ENCODE measurements at places on chromosomes 4 and X.

DNA sequence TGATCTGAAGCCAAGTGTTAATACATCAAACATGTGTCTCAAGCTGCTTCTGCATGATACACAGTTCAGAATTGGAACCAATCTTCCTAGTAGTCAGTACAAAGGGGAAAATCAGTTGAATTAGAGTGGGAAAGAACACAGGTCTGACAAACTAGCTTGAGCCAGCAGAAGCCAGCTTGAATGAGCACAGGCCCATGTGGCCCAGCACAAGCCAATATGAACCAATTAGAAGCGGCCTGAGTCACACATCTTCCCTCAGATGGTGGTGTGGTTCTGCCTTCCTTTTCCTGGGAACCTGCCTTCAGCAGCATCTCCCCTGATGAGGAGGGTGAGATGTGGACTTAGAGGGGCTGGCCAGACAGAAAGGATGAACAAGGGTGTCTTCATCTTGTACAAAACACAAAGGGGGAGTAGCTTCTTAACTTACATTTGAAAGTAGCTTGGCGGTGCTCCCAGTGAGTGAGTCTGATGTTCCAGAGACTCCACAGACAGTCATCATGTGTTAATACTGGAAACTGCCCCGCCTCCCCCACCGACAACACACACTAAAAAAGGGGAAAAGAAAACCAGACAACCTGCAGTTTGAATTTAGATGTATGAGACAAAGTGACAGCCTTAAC, 72.0 kb downstream of the FRMPD4 start:
- no peak overlapping the region for H3K27ac ChIP-seq
- no peaks in the 10 kb centered on the region for H3K36me3 ChIP-seq
- H3K27me3 ChIP-seq, result no peaks in the 10 kb centered on the region
- DNase-seq, result peak; percentile 17

GRCh38 chr4:99403380-99404184, 31.6 kb downstream of the ADH7 start:
- DNase-seq, result no peak
- H3K36me3 ChIP-seq, result no peaks in the 10 kb centered on the region
- H3K27me3 ChIP-seq, result no peaks in the 10 kb centered on the region
- H3K27ac ChIP-seq, result peak overlapping the region; percentile 31
- H3K4me3 ChIP-seq, result no peak overlapping the region

DNA sequence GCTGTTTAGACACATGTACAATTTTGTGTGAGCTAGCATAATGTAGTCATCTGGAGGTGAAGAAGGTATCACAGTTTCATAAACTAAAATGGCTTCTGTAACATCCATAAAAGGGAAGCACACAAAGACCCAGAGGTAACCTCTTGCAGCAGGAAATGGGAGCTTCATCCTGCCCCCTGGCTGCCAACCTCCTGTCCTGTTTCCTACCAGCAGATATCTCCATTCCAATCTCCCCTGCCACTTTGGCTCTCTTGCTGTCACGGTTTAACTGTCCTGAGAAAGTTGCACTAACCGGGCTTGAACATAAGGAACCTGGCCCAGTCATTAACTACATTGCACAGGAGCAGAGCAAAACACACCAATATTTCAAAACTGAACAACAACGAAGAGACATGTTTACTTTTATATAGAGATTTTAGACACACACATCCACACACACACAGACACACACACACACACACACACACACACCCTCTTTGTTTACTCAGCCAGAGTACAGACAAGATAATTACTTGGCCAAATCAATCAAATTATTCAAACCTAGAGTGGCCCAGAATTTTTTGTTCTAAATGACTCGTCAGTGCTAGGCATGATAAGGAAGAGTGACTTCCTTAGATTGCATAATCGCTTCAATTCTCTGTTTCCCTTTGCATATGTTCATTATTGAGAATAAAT, 24.2 kb downstream of the MID2 start:
- DNase-seq, result no peak
- H3K4me1 ChIP-seq, result no peaks in the 10 kb centered on the region

- H3K27ac ChIP-seq, result no peak overlapping the region
- no peaks in the 10 kb centered on the region for H3K36me3 ChIP-seq
- H3K4me3 ChIP-seq, result no peak overlapping the region
These were observed 53.5 kb downstream of the SPANXA2 start for GRCh38 chrX:141642979-141643378.

- DNase-seq, result no peak
- H3K4me3 ChIP-seq, result no peak overlapping the region
- H3K4me1 ChIP-seq, result no peaks in the 10 kb centered on the region
These were observed 12.2 kb upstream of the EXOSC9 start for GRCh38 chr4:121788896-121789295.

DNA sequence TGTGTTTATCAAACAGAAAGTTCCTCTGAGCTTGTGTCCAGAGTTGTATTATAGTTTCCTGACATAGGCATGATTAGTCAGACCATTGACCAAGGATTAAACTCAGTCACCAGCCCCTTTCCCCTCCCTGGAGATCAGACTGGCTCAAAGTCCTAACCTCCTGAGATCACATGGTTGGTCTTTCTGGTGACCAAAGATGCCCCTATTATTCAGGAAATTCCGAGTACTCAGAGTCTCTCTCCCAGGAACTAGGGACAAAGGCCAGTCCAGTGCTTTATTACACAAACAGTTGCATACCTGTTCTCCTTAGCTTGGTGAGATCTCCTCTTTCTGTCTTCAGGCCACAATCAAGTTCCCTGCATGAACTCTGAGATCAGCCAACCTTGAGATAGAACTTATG, 14.5 kb upstream of the ENPP6 start:
- H3K36me3 ChIP-seq, result no peaks in the 10 kb centered on the region
- no peak overlapping the region for H3K27ac ChIP-seq
- H3K27me3 ChIP-seq, result no peaks in the 10 kb centered on the region
- H3K4me1 ChIP-seq, result peaks cover 5% of the 10 kb centered on the region
- DNase-seq, result no peak

- H3K4me1 ChIP-seq, result peaks cover 9% of the 10 kb centered on the region
These were observed 79.1 kb downstream of the PWWP3B start for GRCh38 chrX:106247162-106247561.

DNA sequence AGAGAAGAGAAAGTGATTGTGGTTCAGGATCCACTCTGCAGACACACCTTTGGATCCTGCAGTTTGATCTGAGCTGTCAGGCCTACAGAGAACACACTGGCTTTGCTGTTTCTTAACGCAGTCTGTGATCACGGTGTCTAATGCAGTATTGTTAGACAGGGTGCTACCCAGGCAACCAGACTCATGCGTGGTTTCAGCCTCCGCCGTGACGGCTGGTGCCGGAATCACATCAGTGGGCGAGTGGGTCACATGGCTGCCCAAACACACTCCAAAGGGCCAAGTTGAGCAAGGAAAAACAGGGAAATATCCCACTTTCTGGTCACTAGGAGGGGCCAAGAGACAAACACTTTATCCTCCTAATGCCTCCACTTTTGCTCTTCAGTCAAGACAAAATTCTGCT, 27.5 kb downstream of the CCDC149 start:
- no peak overlapping the region for H3K4me3 ChIP-seq
- no peaks in the 10 kb centered on the region for H3K36me3 ChIP-seq
- DNase-seq, result peak; percentile 14
- H3K27ac ChIP-seq, result no peak overlapping the region
- H3K27me3 ChIP-seq, result no peaks in the 10 kb centered on the region

GRCh38 chr4:76830964-76831703, 66.8 kb downstream of the SOWAHB start:
- peak overlapping the region; percentile 52 for H3K27ac ChIP-seq
- H3K4me1 ChIP-seq, result no peaks in the 10 kb centered on the region
- H3K27me3 ChIP-seq, result no peaks in the 10 kb centered on the region

DNA sequence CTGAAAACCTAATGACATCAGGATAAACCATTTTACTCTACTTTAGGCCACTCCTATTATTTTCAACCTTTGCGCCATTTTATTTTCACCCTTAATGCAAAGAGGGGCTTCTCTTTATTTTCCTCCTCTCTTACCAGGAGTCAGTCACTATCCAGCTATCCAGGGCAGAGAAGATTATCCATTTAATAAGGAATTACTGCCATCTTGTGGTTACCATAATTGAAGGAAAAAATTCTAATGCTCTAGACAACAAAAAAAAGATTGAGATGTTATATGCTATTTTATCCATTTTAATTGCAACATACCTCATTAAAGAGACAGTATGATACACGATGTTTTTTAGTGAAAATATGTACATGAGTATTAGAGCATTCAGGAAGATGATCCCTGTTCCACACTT, 514.5 kb upstream of the FAM241A start:
- no peaks in the 10 kb centered on the region for H3K27me3 ChIP-seq
- H3K4me1 ChIP-seq, result no peaks in the 10 kb centered on the region
- no peaks in the 10 kb centered on the region for H3K36me3 ChIP-seq
- H3K27ac ChIP-seq, result no peak overlapping the region
- H3K4me3 ChIP-seq, result no peak overlapping the region

DNA sequence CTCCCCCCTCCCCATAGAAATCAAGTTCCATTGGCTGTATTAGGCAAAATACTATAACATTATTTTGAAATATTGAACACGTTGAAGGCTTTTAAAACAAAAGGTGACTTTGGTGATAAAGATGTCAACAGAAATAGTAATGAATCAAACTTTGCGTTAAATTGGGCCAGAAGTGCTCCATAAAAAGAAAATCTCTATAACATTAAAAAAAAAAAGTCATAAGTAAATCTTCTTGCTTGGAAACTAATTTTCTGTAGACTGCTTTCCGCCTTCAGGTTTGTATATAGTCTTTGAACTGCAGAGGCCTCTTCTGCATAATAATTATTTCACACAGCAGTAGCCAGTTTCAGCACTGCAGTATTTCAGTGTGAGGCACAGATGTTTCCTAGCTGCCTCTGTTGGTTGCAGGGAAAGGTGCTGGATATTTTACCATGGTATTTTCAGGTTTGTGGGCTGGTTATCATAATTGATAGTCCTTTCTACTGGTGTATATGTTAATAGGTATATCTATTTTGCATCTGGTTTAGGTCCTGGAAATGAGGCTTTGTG, 158.9 kb downstream of the KDM6A start:
- DNase-seq, result no peak
- no peak overlapping the region for H3K4me3 ChIP-seq
- H3K27me3 ChIP-seq, result no peaks in the 10 kb centered on the region
- H3K4me1 ChIP-seq, result no peaks in the 10 kb centered on the region
- H3K36me3 ChIP-seq, result no peaks in the 10 kb centered on the region

GRCh38 chr4:98794565-98795205, 134.2 kb downstream of the EIF4E start:
- H3K4me1 ChIP-seq, result no peaks in the 10 kb centered on the region
- no peak for DNase-seq
- no peaks in the 10 kb centered on the region for H3K27me3 ChIP-seq
- H3K27ac ChIP-seq, result no peak overlapping the region

DNA sequence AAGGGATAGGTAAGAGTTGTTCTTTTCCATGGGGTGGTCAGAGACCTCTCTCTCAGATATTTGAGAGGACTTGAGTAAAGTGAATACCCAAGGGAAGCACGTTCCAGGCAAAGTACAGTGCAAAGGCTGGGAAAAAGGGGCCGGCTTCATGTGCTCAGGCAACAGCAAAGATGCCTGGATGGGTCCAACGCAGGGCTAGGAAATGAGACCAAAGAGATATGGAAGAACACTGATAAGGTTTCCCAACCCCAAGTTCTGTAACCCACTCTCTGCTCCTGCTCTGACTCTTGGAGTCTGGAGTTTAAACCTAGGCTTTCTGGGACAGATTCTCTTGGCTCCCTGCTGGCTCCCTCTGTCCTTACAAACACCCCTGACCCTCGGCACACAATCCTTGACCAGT, 36.2 kb upstream of the PROM1 start:
- no peak overlapping the region for H3K27ac ChIP-seq
- H3K27me3 ChIP-seq, result no peaks in the 10 kb centered on the region
- no peaks in the 10 kb centered on the region for H3K4me1 ChIP-seq
- no peaks in the 10 kb centered on the region for H3K36me3 ChIP-seq
- DNase-seq, result no peak
- H3K4me3 ChIP-seq, result no peak overlapping the region
